NCI-H526 (cell line): ENCODE measurements at places on chromosomes 7 and 10.

GRCh38 chr10:85665681-85666080 lies 700.9 kb downstream of the GRID1 start:
- no peak for DNase-seq

GRCh38 chr10:24822590-24822989 lies 98.9 kb upstream of the ARHGAP21 start:
- no peak for DNase-seq

DNA sequence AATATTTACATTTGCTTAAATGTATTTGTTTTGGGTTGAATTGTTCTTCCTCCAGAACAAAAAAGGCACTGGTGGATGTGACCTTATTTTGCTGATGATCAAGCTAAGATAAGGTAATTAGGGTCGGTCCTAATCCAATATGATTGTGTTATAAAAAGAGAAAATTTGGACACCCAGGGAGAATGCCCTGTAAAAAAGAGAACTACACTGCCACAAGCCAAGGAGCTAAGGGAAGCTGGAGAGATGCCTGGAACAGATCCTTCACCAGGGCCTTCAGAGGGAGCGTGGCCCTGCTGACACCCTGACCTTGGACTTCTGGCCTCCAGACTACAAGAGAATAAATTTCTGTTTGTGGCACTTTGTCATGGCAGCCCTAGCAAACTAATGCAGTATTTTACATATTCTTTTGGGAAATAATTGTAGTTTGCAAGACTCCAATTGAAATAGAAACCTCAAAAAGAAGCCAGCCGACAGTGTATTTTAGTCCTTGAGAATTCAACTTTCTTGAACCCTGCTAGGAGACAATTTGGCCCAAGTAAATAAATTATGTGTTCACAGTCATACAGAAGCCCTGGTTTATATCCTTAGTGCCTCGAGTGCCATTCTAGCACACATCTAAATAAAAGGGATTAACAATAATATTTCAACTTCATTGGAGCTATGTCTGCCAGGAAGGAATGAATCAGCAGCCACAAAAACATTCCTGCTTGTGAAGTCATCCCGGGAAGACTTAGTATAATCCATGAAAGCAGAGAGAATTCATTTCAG lies 164.6 kb downstream of the PKD1L1 start:
- DNase-seq: no peak

- peak; percentile 69 for DNase-seq
Observed at GRCh38 chr7:33904681-33905388, 504 bp upstream of the BMPER start.

DNA sequence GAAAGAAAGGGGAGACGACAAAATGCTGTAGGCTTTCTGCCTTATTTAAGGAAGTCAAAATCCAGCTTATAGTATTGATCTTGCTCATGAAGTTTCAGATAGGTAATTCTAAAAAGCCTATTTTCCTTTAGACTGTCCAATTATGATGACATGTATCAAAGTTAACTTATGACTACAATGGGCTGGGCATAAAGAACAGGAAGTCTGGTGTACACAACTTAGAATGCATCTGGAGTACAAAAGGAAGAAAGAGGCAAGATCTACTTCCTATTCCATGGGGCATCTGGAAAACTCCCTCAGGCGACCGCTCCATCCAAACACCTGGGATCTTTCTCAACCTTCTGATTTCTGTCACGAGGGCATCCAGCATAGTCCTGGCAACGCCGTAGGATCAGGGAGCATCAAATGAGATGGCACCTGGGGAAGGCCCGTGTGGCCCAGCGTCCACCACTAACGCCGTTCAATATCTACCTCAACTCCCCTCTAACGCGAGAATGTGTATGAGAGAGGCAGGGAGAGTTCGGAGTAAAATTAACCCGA lies 512 bp downstream of the FAM24B start:
- peak; percentile 43 for DNase-seq

- DNase-seq: no peak
Observed at GRCh38 chr10:107807836-107808235, 643.3 kb upstream of the SORCS1 start.

- no peak for DNase-seq
Observed at GRCh38 chr7:137882261-137882668, 35.5 kb upstream of the DGKI start.
